Osteoblast (primary cell): ENCODE measurements at places on chromosomes 13 and 19. TPM values are rescaled to one million over a fixed set of nuclear protein-coding genes. Genes with fewer than 3 reads are reported as not detected.

The PLPPR3 gene
- total RNA-seq: 0.36 TPM in 1 of 2 replicates, not detected in the other

The CYP2S1 gene
- total RNA-seq: not detected in 2 replicates

The CEACAM16 gene
- total RNA-seq: under 0.01 TPM in 1 of 2 replicates, not detected in the other

The PLPP2 gene
- total RNA-seq: 1.1 and 1.5 TPM in 2 replicates

The ZNF724 gene
- total RNA-seq: 2.5 and 4.1 TPM in 2 replicates

The FBL gene
- 69.0 and 87.2 TPM in 2 replicates for total RNA-seq

The ZSCAN5B gene
- under 0.01 TPM in 1 of 2 replicates, not detected in the other for total RNA-seq

DNA sequence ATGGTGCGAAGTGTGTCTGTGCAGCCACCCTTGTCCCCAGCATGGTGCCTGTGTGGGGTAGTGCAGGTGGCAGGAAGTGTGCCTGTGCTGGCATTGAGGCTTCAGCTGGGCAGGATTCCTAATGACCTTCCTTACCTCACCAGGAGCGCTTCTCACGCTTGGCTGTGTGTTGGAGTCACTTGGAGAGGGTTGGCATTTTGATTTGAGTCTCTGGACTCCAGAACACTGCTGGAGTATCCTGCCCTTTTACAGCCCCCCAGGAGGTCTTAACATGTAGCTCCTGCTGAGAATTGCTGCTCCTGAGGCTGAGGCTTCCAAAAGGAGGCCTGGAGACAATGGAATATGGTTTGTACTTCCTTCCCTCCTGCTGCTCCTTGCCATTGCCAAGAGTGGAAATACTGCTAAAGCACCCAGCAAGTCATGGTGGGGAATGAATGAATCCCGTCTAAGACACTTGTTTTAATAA is 87.1 kb downstream of the ARHGEF7 start:
- no peak for DNase-seq
- peaks cover 26% of the 10 kb centered on the region for H3K4me1 ChIP-seq
- no peaks in the 10 kb centered on the region for H3K36me3 ChIP-seq
- peak overlapping the region; percentile 72 for H3K27ac ChIP-seq

DNA sequence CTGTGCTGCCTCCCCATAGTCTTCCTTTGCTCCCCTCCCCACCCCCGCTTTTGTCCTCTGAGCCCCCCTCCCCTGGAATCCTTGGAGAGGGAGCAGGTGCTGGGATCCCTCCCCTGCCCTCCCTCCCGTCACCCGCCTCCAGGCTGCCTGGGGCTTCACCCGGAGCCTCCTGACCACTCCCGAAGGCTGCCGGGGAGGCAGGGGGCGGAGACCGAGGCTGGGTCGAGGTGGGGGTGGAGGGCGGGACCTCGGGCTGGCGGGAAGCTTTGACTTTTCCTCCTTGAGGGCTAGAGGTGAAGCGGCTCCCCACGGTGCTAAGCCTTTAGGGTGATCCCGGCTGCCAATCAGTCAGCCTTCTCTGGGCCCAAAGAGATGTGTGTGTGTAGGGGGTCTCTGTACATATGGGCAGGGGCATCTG is 1.5 kb downstream of the KMT5C start:
- peaks cover 12% of the 10 kb centered on the region for H3K27me3 ChIP-seq
- H3K4me1 ChIP-seq: peaks cover 15% of the 10 kb centered on the region
- DNase-seq: peak; percentile 99
- peak overlapping the region; percentile 80 for H3K4me3 ChIP-seq

DNA sequence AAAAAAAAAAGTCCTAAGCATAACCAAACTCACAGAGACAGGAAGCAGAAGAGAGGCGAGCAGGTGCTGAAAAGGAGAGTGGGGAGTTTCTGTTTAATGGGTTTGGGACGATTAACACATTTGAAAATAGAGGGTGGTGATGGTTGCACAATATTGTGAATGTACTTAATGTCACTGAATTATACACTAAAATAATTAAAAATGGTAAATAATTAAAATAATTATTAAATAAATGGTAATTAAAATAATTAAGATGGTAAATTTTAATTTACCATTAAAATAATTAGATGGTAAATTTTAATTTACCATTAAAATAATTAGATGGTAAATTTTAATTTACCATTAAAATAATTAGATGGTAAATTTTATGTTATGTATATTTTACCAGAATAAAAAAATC is 74.8 kb upstream of the XPO4 start:
- no peaks in the 10 kb centered on the region for H3K4me1 ChIP-seq
- H3K4me3 ChIP-seq: no peak overlapping the region
- H3K36me3 ChIP-seq: peaks cover 86% of the 10 kb centered on the region
- no peak for DNase-seq
- no peak overlapping the region for H3K27ac ChIP-seq

GRCh38 chr19:46635920-46636761 is at the start of gene GNG8:
TSS of gene GNG8 (minus strand) at chr19:46636202. CDS start at chr19:46634682, 1,520 bp downstream.
- no peaks in the 10 kb centered on the region for H3K36me3 ChIP-seq
- H3K4me3 ChIP-seq: no peak within 1 kb of the TSS
- DNase-seq: peak; percentile 61
- H3K27me3 ChIP-seq: peaks cover 8% of the 10 kb centered on the region
- peaks cover 27% of the 10 kb centered on the region for H3K4me1 ChIP-seq

DNA sequence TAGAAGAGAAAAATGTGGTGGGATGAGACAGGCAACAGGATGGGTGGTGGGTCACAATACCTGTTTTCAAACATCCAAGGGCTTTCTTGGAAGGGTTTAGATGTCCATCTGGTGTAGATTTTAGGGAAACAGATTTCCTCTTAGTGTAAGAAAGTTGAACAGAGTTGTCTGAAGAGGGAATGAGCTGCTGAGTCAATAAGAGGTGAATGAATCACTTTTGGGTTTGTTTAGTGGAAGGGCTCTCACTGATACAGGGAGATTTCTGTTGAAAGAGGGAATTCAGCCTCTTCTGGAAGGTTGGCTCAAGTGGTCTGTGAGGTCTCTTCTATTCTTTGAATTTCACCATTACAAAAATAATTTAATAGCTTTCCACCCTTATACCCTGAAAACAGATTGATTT is 54.6 kb downstream of the LACC1 start:
- peak; percentile 9 for DNase-seq
- H3K36me3 ChIP-seq: no peaks in the 10 kb centered on the region
- H3K27ac ChIP-seq: no peak overlapping the region
- no peak overlapping the region for H3K4me3 ChIP-seq
- peaks cover 6% of the 10 kb centered on the region for H3K4me1 ChIP-seq
- H3K27me3 ChIP-seq: peaks cover 11% of the 10 kb centered on the region

DNA sequence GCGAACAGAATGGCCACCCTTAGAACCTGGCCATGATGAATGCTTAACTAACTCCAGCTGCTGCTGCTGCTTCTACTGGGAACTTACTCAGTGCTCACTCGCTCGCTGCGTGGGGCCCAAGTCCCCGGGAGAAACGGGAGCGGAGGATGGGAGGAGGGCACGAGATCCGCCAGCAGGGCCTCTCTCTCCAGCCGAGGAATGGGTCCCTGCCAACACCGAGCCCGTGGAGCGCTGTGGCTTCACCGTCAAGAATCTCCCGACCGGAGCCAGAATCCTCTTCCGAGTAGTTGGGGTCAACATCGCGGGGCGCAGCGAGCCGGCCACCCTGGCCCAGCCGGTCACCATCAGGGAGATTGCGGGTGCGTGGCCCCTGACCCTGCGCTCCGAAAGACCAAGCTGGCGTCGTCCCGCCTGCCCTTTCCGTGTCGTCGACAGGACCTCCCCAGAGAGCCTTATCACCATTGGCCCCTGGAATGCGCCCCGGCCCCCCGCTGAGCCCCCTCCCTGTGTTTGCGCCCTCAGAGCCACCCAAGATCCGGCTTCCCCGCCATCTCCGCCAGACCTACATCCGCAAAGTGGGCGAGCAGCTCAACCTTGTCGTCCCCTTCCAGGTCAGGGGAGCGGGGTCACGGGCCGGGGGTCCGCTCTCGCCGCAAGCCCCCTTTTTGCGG is 17.8 kb upstream of the EMC10 start:
- no peaks in the 10 kb centered on the region for H3K36me3 ChIP-seq
- peaks cover 8% of the 10 kb centered on the region for H3K4me1 ChIP-seq
- DNase-seq: peak; percentile 88
- H3K27me3 ChIP-seq: peaks cover 13% of the 10 kb centered on the region
- H3K27ac ChIP-seq: no peak overlapping the region

- H3K4me3 ChIP-seq: no peak overlapping the region
- H3K27me3 ChIP-seq: no peaks in the 10 kb centered on the region
- H3K4me1 ChIP-seq: peaks cover 29% of the 10 kb centered on the region
- H3K36me3 ChIP-seq: peaks cover 43% of the 10 kb centered on the region
- DNase-seq: no peak
- H3K27ac ChIP-seq: no peak overlapping the region
Measured at GRCh38 chr13:114029866-114030625, 56.2 kb upstream of the C13orf46 start.

GRCh38 chr19:14059093-14059480 is 2.8 kb downstream of the PALM3 start:
- H3K4me1 ChIP-seq: no peaks in the 10 kb centered on the region
- peak; percentile 85 for DNase-seq
- no peaks in the 10 kb centered on the region for H3K36me3 ChIP-seq
- no peak overlapping the region for H3K27ac ChIP-seq
- peaks cover 18% of the 10 kb centered on the region for H3K27me3 ChIP-seq

DNA sequence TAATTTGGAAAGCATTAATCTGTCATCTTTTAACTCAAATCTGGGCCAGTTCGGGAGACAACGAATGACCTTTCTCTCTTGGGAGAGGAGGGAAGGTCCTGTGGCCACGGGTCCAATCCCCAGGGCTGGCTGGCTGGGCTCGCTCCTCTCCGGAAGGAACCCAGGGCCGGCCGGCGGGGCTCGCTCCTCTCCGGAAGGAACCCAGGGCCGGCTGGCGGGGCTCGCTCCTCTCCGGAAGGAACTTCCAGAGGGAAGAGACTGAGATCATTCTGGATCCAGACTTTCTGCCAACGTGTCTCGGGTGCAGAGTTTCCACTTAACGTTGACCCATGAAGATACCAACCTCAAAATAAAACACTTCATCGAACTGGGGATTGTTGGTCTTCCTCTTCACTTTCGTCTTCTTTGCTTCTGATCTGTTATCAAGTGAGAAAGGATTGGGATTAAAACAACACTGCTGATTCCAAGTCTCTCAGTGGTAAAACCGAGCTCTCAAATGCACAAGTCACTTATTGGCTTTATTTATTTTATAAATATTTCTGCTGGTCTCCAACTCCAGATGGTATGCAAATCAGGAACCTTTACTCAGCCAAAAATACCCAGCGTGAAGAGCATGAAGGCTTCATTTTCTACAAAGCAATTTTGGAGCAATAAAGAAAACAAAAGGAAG is 53.3 kb upstream of the C13orf46 start:
- no peaks in the 10 kb centered on the region for H3K27me3 ChIP-seq
- peaks cover 60% of the 10 kb centered on the region for H3K36me3 ChIP-seq
- peaks cover 22% of the 10 kb centered on the region for H3K4me1 ChIP-seq
- H3K27ac ChIP-seq: peak overlapping the region; percentile 52
- no peak overlapping the region for H3K4me3 ChIP-seq

DNA sequence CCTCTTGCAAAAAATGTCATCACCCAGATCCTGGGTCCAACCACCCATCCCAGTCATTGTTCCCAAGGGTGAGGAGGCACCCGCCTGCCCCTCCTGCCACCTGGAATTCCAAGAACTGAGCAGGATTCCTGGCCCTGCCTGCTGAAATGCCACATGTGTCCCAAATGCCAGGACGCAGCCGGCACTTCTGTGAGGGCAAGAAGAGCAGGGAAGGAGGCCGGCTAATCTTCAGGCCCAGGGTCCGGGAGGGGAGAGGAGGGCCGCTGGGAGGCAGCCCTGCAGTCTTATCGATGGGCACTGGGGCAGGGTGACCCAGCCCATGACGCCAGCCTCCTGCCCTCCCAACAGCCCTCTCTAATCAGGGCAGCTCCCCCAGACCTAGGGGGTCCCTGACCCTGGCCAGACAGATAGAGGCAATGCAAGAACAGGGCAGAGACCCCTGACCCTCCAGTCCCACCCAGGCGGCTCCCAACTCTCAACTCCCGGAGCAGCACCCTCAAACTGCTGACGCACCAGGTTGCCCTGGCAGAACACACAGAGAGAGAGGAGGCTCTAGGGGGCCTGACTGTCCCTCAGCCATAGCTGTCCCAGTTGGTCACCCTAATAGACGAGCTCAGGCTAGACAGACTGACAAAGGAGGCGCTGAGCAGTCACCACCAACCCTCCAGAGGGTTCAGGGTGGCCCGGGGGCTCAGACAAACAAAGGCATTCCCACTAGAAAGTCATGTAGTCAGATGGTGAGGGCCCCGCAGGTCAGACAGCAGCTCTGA is 1.5 kb downstream of the MFSD12 start:
- no peaks in the 10 kb centered on the region for H3K36me3 ChIP-seq
- peak; percentile 87 for DNase-seq
- H3K27me3 ChIP-seq: no peaks in the 10 kb centered on the region
- peak overlapping the region; percentile 57 for H3K27ac ChIP-seq
- peaks cover 12% of the 10 kb centered on the region for H3K4me1 ChIP-seq
- H3K4me3 ChIP-seq: peak overlapping the region; percentile 95

- no peaks in the 10 kb centered on the region for H3K27me3 ChIP-seq
- no peak for DNase-seq
- no peak overlapping the region for H3K4me3 ChIP-seq
- no peaks in the 10 kb centered on the region for H3K36me3 ChIP-seq
- no peak overlapping the region for H3K27ac ChIP-seq
Measured at GRCh38 chr13:45951166-45951565, 99.6 kb upstream of the SIAH3 start.

DNA sequence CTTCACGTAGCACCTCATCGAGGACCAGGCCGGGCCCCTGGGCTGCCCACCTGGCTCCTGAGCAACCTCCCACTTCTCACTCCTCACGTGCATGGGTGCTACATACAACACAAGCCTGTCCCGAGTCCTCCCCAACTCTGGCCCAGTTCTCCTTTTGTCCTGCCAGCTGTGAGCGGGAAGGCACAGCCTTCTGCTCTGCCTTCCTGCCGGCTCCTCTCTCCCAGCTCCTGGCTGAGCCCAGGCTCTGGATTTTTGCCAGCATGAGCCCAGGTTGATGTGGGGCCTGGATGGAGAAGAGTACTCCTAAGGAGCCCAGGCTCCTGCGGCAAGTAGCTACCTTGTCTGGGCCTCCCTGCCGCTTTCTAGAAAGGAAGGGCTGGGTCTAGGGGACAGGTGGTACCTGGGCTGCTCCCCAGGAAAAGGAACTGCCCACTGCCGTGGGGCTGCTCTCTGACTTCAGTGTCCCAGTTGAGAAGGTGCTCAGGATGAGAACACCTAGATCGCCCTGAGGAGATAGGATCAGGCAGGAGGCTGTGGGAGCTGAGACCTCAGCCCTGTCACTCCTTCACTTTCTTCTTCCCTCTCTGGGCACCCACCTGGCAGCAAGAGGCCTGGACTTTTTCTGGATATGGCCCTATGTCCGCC is 23.6 kb downstream of the LYL1 start:
- peaks cover 81% of the 10 kb centered on the region for H3K36me3 ChIP-seq
- DNase-seq: no peak
- no peaks in the 10 kb centered on the region for H3K4me1 ChIP-seq
- no peak overlapping the region for H3K27ac ChIP-seq

- no peak overlapping the region for H3K4me3 ChIP-seq
- no peaks in the 10 kb centered on the region for H3K27me3 ChIP-seq
- H3K36me3 ChIP-seq: no peaks in the 10 kb centered on the region
- DNase-seq: no peak
- no peak overlapping the region for H3K27ac ChIP-seq
Measured at GRCh38 chr19:18704054-18704453, 20.6 kb downstream of the CRTC1 start.
